HEK293T (cell line): ENCODE measurements at places on chromosomes 16 and 17.

GRCh38 chr16:54346041-54346440, 59.5 kb upstream of the IRX3 start:
- no peak for DNase-seq

GRCh38 chr17:42536372-42537155, 523 bp downstream of the NAGLU start:
- peak; percentile 78 for DNase-seq

GRCh38 chr16:88069397-88070168, 118.3 kb downstream of the BANP start:
- DNase-seq, result no peak

DNA sequence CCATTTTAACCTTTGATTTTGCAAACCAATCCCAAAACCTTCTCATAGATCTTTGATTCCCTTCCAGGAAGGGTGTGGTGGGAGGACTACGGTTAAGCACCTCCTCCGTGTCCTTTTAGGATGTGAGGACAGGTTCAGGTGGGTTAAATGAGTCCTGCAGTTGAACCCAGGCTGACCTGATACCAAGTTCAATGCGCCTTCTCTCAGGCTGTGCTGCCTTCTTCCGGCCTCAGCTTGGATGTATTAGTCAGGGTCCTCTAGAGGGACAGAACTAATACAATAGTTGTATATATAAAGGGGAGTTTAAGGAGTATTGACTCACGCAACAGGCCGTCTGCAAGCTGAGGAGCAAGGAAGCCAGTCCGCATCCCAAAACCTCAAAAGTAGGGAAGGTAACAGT, 10.5 kb upstream of the CSF3 start:
- no peak for DNase-seq

GRCh38 chr17:27939474-27940465, 46.6 kb upstream of the LYRM9 start:
- no peak for DNase-seq

GRCh38 chr17:77542551-77543490, 402.1 kb downstream of the SEC14L1 start:
- DNase-seq, result peak; percentile 86

GRCh38 chr16:67672739-67673662, 6.4 kb downstream of the C16orf86 start:
- DNase-seq, result peak; percentile 74

GRCh38 chr17:80108036-80108971, 6.9 kb downstream of the GAA start:
- no peak for DNase-seq

DNA sequence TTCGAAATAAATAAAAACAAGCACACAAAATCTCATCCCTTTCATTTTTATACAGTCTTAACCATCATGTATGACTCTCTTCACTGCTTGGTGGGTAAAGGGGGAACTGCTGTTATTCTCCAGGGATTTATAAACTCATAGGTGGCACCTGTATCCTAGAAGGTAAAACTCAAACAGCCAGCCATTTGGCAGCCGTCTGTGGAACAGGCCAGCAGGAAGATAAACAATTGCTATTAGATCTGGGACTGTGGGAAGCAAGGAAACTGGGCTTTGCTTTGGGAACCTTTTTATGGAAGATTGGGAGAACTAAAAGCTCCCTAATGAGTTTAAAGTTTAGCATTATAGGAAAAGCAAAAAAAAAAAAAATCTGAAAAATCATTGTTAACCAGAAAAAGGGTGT, 126.0 kb downstream of the TANGO6 start:
- no peak for DNase-seq

DNA sequence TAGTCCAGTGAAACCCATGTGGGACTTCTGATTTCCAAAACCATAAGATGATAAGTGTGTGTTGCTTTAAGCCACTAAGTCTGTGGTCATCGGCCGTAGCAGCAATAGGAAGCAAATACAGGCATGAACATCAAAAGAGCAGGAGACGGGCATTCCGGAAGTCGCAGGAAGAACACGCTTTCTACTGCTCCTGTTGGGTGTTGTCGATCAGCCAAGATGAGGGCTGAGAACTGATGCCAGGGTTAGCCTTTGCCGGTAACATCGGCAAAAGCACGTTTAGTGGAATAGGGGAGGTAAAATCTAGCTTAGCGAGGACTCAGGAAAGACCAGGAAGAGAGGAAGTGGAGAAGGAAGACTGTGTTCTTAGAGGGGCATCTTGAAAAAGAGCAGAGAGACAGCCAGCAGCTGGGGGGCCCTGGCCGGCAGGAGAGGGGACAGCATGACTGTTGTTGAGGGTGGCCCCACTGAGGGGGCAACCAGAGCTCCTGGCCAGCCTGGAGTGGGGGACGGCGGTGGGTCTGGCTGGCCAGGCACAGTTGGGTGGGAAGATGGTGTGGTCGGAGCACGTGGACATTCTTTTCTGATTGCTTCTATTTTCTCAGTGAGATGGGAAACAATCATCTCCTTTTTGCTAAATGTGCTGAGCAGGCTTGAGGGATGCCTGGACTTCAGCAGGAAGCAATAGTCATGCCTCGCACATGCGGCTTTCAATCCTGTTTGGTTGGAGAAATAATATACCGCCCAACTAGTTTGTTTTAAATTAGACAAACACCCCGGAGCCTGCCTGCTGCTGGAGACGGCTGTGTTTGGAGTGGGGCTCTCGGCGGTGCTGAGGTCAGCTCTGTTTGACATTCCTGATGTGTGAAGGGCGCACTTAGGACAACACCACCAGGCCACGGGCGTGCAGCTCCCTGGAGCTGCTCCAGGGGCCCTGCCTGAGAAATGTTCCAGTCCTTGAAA, 109.9 kb downstream of the METRNL start:
- no peak for DNase-seq

DNA sequence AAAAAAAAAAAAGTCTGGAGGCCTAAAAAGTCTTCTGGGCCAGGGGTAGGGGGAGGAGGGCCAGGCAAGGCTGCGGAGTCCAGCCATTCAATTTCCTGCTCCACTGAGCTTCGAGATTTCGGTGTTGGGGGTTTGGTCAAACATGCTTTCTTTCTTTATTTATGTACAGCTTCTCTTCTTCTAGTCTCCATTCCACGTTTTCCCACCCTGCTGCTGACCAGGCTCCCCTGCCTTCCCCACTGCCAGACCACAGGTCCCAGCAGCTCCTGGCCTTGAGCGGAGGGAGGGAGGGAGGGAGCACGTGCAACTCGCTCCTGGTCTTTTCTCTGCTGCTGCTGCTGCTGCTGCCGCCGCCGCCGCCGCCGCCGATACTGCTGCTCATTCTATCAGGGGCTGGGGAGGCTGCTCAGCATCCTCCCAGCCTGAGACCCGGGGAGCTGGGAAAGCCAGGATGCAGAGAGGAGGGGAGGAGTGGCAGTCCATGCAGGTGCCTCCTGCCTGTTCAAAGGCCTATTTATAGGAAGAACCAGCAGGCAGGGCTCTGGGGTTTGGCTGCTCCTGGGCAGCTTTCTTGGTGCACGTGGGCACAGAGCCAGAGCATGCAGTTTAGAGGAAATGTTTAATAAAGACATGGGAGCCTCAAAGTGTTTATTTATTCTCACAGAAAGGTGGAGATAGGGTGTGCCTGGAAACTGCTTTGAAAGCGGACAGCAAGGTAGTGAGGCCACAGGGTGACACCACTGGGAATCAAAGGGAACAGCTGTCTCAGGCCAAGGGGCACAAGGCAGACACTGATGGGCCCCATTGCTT, 23.4 kb upstream of the ZFHX3 start:
- no peak for DNase-seq

- DNase-seq, result no peak
Observed at GRCh38 chr16:72787514-72788268, 260.2 kb downstream of the ZFHX3 start.

DNA sequence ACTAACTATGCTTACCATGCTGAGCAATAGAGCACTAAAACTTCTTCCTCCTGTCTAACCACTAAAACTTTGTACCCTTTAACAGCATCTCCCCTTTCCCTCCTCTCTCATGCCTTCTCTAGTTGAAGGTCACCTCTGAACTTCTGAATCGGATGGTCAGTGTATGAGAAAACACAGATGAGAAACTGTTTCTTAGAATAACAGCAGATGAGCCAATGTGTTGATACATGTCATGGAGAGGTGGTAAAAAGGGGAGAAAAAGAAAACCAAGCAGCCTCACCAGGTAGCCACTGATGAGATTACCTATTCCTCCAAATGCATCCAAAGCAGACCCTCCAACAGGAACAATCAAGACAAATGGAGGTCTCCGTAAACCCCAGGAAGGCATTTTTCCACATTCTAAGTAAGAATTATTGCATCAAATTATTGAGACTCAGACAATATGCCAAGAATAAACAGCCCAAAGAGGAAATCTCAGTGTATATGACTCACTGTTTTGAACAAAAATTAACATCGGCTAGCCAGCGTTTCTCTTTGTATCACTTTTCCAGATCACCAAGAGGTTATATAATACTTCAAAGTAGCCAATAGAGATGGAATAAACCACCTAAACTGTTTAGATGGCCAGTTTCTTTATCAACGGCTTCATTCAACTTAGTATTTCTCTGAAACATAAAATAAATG, 793.3 kb upstream of the SOX9 start:
- no peak for DNase-seq

GRCh38 chr16:24180451-24180850, 75.7 kb upstream of the CACNG3 start:
- no peak for DNase-seq

DNA sequence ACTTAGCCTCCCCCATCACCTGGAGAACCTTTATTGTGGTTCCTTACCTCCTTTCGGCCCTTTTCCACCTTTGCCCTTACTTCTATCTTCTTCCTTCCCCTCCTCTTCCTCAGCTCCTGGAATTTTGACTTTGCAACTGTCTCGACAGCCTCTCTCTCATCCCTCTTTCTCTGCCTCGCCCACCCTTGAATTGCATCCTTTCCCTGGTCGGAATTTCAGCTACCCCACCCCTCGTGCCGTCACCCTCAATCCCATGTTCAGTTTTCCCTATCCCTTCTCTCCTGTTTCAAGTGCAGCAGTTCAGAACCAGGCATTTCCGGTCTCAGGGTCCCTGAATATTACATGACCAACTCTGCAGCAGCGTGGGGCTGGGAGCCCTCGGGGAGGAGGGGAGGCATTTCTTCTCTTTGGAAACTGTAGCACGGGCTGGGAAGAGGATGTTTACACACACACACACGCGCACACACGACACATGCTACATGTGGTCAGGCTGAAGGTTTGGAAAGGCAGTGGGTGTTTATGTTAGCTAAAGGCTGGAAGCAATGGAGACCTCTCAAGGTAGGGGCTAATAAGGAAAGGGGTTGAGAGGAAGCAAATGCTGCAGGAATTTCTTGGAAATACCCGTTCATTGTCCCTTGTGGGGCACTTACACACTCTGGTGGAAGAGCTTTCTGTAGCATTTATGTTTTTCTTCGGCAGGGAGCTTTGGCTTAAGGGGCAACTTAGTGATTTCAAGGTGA, 971 bp downstream of the MINK1 start:
- DNase-seq, result peak; percentile 22

DNA sequence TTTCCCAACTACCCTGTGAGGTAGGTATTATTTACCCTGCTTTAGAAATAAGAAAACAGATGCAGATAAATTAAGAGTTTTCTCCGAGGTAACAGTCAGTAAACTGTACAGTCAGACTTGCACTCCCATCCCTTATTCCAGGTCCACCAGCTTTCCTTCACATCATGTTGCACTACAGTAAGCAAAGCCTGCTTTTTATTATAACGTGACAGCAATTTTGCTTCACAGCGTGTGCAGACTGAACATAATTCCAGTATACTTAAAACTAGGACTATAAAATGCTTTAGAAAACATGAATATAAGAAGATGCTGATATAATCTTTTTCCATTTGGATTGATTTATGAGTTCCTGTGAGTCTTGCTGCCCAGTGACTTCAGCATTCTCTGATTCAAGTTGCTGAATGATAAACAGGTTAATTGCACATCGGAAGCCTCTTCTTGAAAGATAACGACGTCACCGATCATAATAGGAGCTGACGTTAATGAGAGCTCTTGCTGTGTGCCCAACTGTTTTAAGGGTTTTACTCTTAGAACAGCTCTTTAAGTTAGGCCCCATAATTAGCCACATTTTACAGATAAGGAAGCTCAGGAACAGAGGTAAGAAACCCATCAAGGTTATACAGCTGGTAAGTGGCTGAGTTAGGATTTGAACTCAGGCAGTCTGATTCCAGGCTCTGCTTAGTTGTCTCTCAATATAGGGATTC, 1.4 kb downstream of the LIG3 start:
- DNase-seq, result peak; percentile 53

- DNase-seq, result no peak
Observed at GRCh38 chr17:2297023-2297422, 6.6 kb downstream of the SMG6 start.

- DNase-seq, result no peak
Observed at GRCh38 chr17:77107506-77108433, 33.0 kb upstream of the SEC14L1 start.

- DNase-seq, result no peak
Observed at GRCh38 chr17:7794075-7794663, 39.8 kb upstream of the KDM6B start.

- DNase-seq, result no peak
Observed at GRCh38 chr16:89890886-89891657, 17.7 kb downstream of the TCF25 start.

GRCh38 chr16:86598607-86599565, 20.5 kb downstream of the FOXL1 start:
- no peak for DNase-seq

- DNase-seq, result no peak
Observed at GRCh38 chr17:82372249-82373071, 895 bp downstream of the UTS2R start.

DNA sequence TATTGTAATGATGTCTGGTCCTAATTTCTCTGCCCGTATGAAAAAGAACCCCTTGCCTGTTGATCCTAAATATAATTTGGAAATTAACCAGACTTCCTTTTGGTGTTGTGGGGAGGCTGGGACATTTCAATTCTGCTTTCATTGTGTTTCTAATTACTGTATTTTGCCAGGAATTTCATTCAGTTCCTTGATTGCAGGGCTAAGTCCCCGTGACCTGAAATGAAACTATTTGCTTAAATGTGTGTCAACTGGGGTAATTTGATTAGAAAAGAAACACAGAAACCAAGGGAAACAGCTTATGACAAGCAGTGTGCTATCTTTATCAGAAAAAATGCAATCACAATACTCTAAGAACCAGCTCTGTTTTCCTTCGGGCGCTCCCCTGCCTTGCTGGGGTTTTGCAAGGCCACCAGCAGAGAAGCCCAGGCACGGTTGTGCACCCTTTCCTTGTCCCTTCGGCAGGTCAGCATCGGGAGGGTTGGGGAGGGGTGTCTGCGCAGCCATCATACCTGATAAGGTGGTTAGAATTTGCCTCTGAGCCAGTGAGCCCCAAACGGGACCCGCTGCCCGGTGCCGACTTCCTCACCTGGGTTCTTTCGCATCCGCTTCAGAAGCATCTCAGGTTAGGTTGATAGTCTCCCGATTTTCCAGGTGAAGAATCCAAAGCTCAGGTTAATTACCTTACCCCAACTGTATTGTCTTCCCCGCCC, 19.4 kb downstream of the KLHL36 start:
- DNase-seq, result no peak
